ENCODE measurements at places on chromosomes 6 and 20. TPM values are rescaled to one million over a fixed set of nuclear protein-coding genes. Genes with fewer than 3 reads are reported as not detected.

GRCh38 chr6:79057746-79058145, 20.3 kb downstream of the PHIP start:
- no peak for DNase-seq

DNA sequence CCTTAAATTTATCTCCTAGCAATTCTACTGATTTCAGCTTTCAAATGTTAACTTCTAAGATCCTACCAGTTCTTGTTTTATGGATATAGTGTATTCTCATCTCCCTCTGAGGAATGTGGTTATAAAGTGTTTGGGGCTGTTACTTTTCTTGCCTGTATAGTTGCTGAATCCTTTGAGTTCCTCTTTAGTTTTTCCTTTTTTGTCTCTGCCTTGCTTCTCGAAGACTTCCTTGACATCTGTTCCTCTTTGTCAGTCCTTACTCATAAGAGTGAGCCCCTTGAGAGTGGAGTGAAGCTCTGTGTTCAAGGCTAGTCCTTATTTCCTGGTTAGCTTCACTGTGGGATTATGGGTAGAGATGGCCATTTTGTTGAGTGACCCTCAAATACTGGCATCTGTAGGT, 84.6 kb downstream of the ELOVL4 start:
- DNase-seq, result no peak

GRCh38 chr6:31683591-31683990, 2.7 kb upstream of the LY6G5C start:
- no peak for DNase-seq

Gene PDE10A
- not detected for total RNA-seq
